Regular cardiac myocyte (primary cell): ENCODE measurements at places on chromosomes 1 and 21. TPM values are rescaled to one million over a fixed set of nuclear protein-coding genes. Genes with fewer than 3 reads are reported as not detected.

Gene OR6K3
- not detected in 2 replicates for total RNA-seq

Gene ENAH
- 140 and 173 TPM in 2 replicates for total RNA-seq

Gene TRIM46
- total RNA-seq: 1.5 and 2.5 TPM in 2 replicates

Gene SLC45A1
- total RNA-seq: 1.2 and 1.4 TPM in 2 replicates

Gene TSPAN1
- 0.56 and 0.58 TPM in 2 replicates for total RNA-seq

Gene MYOC
- total RNA-seq: 0.28 TPM in 1 of 2 replicates, not detected in the other

Gene PPP1R15B
- 14.4 and 29.7 TPM in 2 replicates for total RNA-seq

Gene ASTN1
- total RNA-seq: not detected in 2 replicates

Gene SH3BGR
- 3.3 and 6.8 TPM in 2 replicates for total RNA-seq

Gene CSF3R
- total RNA-seq: under 0.01 TPM in 1 of 2 replicates, not detected in the other

Gene OR2M3
- total RNA-seq: not detected in 2 replicates

Gene LCE1D
- not detected in 2 replicates for total RNA-seq

Gene KRTAP7-1
- not detected in 2 replicates for total RNA-seq

Gene GBP3
- total RNA-seq: 24.2 and 63.6 TPM in 2 replicates

Gene KLHDC8A
- not detected in 2 replicates for total RNA-seq

Gene LPGAT1
- 57.5 and 57.7 TPM in 2 replicates for total RNA-seq

Gene SHISAL2A
- total RNA-seq: under 0.01 TPM in 1 of 2 replicates, not detected in the other

Gene SHC1
- 176 and 223 TPM in 2 replicates for total RNA-seq

Gene NBPF4
- total RNA-seq: not detected in 2 replicates

Gene SLC9C2
- 0.28 TPM in 1 of 2 replicates, not detected in the other for total RNA-seq

Gene PIGR
- total RNA-seq: under 0.01 TPM in 2 replicates

Gene CENPL
- 9.6 and 28.0 TPM in 2 replicates for total RNA-seq

Gene PDE4DIP
- 104 and 212 TPM in 2 replicates for total RNA-seq

Gene MYBPH
- not detected in 2 replicates for total RNA-seq

Gene FCRL2
- not detected in 2 replicates for total RNA-seq

Gene GBP7
- total RNA-seq: not detected in 2 replicates

Gene TNFSF18
- 0.58 and 0.85 TPM in 2 replicates for total RNA-seq

Gene TNFRSF25
- total RNA-seq: 5.0 and 6.8 TPM in 2 replicates

Gene IGSF9
- not detected in 2 replicates for total RNA-seq

Gene INAVA
- total RNA-seq: under 0.01 and 0.19 TPM in 2 replicates

Gene RGS13
- total RNA-seq: not detected in 2 replicates

Gene EVA1C
- 16.5 and 21.1 TPM in 2 replicates for total RNA-seq

Gene TBX15
- total RNA-seq: 1.7 and 1.9 TPM in 2 replicates

Gene LRRC53
- total RNA-seq: not detected in 2 replicates

Gene OR2L2
- total RNA-seq: not detected in 2 replicates

Gene S100B
- total RNA-seq: 0.28 TPM in 1 of 2 replicates, not detected in the other

Gene FMO2
- 1.3 and 27.9 TPM in 2 replicates for total RNA-seq

Gene ILDR2
- under 0.01 TPM in 2 replicates for total RNA-seq
